ENCODE measurements at places on chromosomes 1 and 21.
A peak's percentile ranks its signal among the peaks of the same experiment; 100 is the strongest.

- DNase-seq, result peak; percentile 27
Observed at GRCh38 chr1:154791292-154792166, 78.6 kb downstream of the KCNN3 start.

- peak; percentile 64 for DNase-seq
Observed at GRCh38 chr1:183304440-183305107, 113.6 kb downstream of the NMNAT2 start.

GRCh38 chr21:44058652-44058964 is 46.5 kb downstream of the TRAPPC10 start:
- DNase-seq, result no peak

DNA sequence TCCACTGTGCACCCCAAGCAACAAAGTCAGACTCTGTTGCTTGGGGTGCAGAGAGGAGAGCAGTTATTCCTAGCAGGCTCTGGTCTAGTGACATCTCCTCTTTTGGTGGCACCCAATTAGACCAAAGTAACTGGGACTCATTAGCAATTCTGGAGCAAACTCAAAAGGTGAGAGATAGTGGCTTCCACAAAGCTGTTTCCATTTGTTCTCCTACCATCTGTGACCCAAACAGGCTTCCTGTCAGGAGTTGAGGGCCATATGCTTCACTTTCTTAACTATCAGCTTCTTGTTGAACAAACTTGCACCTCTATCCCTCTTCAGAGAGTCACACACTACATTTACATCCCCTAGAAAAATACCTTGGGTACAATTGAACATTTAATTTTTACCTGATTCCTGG is 1.5 kb upstream of the ATXN7L2 start:
- DNase-seq, result no peak

GRCh38 chr1:62716397-62716796 is 28.2 kb upstream of the DOCK7 start:
- DNase-seq, result no peak

Measured in SHP77 treated with DMSO at 0.1 percent for 48 hours (cell line).